Astrocyte of the spinal cord (primary cell): ENCODE measurements at places on chromosomes 1 and 21.

- DNase-seq = peak; percentile 64
Measured at GRCh38 chr21:27796106-27796505, 829.2 kb upstream of the ADAMTS5 start.

GRCh38 chr1:90417126-90417525 lies 300.0 kb downstream of the BARHL2 start:
- DNase-seq = peak; percentile 54

DNA sequence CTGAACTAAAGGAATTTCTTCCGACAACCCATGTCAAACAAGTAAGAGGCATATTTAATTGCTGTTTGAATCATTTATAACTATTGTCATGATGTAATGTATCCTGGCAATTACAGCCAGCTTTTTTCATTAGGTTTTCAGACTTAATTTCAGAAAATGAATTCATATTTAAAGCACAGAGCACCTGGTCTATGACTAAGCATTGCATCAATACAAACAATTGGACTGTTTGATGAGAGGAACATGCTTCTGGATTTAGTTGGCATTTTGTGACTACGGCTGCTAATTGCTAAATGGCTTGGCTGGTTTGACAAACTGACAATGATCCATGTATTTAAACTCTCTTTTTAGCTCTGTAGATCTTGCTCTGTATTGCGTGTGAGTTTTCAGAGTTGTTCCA lies 853.4 kb downstream of the NCAM2 start:
- DNase-seq = no peak

DNA sequence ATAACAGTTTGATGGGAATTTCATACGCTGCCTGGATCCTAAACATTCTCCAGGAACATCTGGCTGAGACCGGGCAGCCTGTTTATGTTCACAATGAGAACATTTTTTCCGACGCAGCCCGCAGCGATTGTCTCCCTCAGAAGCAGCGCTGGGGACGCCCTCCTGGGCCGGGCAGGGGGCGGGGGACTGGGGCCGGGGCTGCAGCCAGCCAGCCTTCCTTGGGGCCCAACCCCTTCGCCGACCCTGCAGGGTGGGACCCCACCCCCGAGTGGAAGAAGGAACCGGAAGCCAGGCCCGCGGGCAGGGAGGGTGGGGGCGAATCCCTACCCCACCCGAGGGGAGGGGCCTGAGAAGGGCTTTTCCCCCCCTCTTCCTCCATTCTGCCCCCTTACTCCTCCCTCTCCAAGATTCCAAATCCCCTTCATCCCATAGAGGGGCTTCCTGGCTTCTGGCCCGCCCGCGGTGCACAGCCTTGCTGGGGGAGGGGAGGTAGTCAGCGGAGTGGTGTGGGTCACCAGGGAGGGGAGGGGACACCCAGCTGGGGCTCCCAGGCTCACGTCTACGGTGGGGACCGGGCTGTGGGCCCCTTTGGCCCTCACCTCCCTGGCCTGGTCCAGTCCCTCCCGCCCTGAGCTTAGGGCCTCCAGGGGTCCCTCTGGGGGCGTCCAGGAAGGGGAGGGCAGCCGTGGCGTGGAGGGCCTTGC lies 60.6 kb downstream of the WNT9A start:
- peak; percentile 53 for DNase-seq

GRCh38 chr1:70866542-70867264 lies 180.9 kb downstream of the PTGER3 start:
- no peak for DNase-seq

- no peak for DNase-seq
Measured at GRCh38 chr1:34711485-34711884, 43.4 kb upstream of the GJB5 start.

DNA sequence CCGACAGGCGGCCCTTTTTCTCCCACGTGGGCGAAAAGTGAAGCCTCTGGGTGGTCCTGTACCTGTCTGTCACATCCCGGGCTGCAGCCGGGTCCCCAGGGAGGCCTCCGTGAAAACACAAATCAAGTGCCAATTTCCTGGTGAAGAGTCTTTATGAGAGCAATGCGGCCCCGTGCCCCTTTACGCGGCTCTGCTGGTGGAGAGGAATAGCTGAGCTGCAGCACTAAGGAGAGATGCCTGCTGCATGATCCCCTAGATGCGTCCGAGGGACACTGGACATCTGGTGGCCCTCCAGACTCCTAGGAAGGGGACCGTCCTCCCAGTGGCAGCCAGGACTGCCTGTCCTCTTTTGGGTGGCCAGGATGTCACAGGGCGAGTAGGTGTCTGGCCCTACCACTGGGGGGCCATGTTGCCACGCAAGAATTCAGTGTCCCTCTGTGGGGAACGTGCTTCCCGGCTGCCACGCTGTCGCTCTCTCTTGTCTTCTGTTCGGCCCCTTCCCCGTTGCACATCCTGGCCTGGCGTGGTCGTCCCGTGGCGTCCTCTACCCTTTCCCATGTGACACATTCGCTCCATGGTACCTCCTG lies 38.7 kb downstream of the COL18A1 start:
- no peak for DNase-seq

- no peak for DNase-seq
Measured at GRCh38 chr1:227392984-227393764, 74.9 kb upstream of the CDC42BPA start.

DNA sequence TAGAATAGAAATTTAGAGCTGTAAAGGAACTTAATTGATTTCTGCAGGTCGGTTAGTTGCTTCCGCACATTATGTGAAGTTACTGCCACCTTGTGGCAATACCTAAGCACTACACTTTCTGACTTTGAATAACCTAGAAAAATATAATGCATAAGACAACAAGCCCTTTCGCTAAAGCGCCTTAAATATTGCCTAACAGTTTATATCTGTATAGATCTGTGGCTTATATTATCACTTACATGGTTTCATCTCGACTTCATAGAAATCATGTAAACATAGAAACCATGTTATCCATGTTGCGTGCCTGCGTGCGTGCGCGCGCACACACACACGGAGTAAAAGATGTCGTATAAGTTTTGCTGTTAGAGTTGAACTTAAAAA lies 10.9 kb upstream of the IFI16 start:
- DNase-seq = peak; percentile 84

GRCh38 chr1:114015075-114015474 lies 35.8 kb downstream of the OLFML3 start:
- DNase-seq = peak; percentile 41

- no peak for DNase-seq
Measured at GRCh38 chr1:87042111-87042811, 127.8 kb downstream of the HS2ST1 start.

DNA sequence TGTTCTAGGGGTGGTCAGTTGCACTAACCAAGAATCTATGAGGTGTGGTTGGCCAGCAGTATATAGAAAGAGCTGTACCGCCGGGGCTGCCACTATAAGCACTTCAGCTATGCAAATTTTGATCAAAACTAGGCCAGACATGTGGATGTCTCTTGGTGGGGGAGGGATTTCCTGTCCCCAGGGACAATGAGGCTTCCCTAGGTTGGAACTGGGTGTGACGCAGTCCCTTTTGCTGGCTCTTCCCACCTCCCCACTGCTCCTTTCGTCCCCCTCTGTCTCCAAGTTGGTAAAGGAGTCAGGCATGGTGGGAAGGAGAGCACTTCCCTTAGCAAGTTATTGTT lies 13.6 kb downstream of the SDCCAG8 start:
- DNase-seq = no peak

DNA sequence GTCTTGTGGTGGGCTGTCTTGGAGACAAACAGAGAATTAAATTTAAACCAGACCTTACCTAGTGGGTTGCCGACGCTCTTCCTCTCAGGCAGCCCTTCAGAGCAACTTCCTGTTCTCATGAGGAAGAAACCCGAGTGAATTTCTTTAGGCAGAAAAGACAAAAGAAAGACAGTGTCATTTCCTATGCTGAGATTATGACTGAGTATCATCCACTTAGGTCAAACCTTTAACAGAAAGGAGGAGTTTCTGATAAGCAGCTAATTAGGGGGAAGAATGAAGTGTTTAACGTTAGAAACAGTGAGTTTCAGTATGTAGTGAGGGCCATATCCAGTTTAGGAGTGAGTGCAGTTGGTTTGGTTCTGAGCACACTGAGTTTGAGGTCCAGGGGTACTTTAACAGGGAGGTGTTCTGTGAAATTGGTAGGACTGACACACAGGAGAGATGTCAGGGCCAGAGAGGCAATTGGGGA lies 38.7 kb downstream of the FASLG start:
- no peak for DNase-seq

- no peak for DNase-seq
Measured at GRCh38 chr1:93692026-93692425, 10.4 kb upstream of the BCAR3 start.

GRCh38 chr1:100767176-100767890 lies 47.8 kb downstream of the VCAM1 start:
- DNase-seq = peak; percentile 32

DNA sequence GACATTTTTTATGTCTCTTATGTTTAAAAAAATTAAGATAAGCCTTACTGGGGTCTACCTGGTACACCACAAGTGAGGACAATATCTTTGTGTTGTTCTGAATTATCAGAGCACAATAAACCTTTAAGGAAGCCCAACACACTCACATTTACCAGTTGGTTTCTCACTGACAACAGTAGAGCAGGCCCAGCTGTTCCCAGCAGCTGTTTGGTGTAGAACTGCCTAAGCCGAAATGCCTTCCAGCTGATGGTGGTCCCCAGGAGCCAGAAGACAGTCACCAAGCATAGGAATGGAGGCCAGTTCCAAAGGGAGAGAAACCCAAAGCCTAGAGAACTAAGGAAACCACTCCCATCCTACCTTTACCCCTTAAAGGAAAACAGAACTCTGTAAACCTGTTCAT lies 428.6 kb upstream of the CAMK1G start:
- no peak for DNase-seq

DNA sequence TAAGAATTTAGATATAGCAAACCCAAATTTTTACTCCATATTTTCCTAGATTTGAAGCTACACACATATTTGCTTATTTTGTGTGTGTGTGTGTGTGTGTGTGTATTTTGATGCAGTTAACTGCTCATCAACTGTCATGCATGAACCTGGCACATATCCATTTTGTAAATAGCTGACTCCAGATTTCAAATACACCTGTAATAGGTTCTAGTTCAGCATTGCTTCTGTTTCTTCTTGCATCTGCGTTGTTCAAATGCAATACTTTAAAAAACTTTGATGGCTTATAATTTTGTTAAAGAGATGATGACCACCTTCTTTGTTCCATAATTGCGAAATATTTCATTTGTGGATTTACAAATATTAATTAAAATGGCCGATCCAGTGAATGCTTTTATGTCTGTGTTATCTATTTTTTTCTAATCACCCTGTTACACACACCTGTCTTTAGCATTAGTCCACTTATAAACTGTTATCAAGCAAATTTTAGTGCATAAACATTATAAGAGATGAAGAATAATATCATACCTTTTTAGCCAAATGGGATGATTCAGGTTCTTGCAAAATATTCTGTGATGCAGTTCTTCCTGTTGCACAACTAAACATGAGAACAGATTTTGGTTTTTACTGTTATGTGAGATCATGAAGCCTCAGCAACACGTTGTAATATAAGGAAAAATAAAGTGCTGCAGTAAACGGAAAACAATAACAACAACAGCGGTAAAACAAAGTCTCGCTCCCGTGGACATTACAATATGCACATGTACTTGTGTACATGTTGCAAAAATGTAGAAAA lies 12.7 kb upstream of the S100A11 start:
- DNase-seq = no peak

DNA sequence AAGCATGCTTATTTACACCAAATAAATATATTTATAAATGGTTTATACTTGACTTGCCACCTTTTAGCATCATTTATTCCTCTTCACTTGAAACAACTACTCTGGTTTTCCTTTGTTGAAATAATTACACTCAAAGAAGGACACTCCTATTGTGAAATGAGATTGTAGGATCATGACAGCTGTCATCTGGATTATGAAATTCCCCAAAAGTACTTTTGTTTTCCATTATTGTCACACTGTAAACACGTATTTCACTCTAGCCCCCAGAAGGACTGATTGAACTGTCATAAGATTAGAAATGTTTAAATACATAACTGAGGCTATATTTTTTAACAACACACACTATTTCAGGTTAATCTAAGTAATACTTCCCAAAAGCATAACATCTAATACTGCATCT lies 593.8 kb downstream of the LRRIQ3 start:
- no peak for DNase-seq

DNA sequence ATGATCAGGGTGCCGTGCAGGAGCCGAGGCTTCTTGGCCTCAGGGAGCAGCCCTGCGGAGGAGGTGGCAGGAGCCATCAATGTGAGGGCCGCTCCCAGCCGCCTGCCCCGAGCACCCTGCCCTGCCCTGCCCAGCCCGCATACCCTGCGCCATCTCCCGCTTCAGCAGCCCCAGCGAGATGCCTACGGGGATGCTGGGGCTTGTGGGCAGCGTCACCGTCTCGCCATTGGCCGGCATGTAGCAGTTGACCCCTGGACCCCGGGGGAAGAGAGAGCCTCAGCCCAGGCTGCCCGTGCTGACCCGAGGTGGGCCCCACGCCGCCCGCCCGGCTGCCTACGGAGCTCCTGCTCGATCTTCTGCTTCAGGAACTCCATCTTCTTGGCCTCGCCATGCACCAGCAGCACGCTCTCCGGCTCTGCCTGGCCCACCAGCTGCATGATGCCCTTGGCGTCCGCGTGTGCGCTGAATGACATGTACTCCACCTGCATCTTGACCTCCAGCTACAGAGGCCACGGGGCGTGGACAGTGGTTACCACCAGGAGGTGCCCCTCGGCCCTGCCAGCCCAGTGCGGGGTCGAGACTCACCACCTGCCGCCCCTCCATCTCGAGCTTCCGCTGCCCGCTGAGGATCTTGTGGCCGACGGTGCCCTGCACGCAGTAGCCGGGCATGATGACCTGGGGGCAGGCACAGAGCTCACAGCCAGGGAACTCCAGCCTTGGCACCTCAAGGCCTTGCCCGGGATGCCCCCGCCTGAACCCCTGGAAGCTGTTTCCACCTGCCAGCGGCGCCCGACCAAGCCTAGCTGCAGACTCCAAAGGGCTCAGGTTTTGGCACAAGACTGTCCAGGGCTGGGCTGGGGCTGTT lies 4.3 kb downstream of the PUSL1 start:
- DNase-seq = no peak

GRCh38 chr1:170803711-170804110 lies 131.6 kb upstream of the MROH9 start:
- DNase-seq = no peak

GRCh38 chr1:64167176-64167575 lies 36.2 kb upstream of the UBE2U start:
- peak; percentile 72 for DNase-seq

DNA sequence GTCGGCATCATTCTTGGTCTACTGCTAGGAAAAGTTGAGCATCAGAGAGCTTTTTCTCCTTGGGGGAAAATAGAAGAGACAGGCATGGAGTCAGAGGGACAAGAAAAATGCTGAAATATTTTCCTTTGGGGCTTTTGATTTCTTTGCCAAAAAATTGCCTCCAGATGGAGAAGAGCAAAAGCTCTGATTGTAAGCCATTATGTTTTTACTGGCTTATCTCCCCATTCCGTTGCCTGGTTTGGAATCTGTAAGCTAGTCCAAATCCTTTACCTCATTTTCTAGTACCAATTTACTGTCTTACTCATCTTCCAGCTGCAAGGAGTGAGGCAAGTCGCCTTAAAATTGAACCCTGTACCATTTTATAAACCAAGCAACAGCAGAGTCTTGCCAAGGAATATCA lies 23.3 kb upstream of the NBL1 start:
- no peak for DNase-seq
